Left lobe of liver (tissue), 2 donors: ENCODE measurements at places on chromosomes 13 and 19. TPM values are rescaled to one million over a fixed set of nuclear protein-coding genes. Genes with fewer than 3 reads are reported as not detected.

MISP gene
- 0.18 TPM for total RNA-seq

LENG9 gene
- 2.2 TPM for total RNA-seq

FLT1 gene
- total RNA-seq, result 12.6 TPM

TTC9B gene
- total RNA-seq, result not detected

VSTM2B gene
- total RNA-seq, result not detected

USF2 gene
- 91.7 TPM for total RNA-seq

SIGLECL1 gene
- not detected for total RNA-seq

LCP1 gene
- 20.7 TPM for total RNA-seq

GRCh38 chr13:109735436-109735966, 50.9 kb downstream of the IRS2 start:
- no peak for DNase-seq

DNA sequence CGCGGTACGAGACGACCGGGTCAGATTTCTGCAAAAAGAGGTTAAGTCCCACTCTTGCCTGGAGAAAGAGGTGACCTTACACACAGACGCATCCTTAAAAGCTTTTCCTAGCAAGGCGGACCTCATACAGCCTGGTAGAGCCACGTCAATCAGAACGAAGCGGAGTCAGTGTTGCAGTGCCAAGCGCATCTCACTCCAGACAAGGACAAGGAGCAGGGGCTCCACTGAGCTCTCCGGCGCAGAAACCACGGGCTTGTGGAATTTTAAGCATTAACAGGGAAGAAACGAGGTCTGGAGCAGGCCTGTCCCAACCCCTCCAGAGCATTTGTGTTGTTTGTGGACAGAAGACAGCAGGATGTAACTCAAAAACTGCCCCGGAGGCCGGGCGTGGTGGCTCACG, 7.1 kb downstream of the EEF2 start:
- DNase-seq, result no peak

DNA sequence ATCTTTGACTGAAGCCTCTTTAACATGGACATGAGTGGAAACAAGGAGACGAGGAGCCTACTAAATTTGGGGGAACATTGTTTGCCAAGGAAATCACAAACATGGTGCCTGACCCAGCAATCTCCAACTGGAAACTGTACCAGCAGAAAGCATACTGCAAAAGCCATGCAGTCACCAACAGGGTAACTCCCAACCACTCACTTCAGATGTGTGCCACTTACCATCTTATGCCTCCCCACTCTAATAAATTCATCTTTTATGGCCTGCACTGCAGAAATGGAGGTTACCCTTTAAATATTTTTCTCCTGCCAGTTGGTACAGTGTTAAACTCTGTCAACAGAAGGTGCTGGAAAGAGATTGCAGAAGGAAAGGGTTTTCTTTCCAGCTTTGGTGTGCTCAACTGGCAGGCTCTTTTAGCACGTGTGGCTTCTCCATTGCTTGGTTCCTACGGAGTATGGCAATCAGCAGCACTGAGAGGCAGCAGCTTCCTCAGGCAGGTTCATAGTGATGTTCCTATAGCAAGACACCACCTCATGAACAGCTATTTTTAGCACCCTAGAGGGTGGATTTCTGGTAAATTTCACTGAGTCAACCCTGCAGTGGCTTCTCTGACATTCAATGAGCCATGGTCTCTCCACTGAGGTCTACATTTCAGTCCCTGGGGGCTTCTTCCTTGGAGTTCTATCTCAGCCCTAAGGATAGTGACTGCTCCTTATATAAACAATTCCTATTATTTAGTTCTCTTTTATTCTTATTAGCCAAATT, 21.4 kb downstream of the MIR17HG start:
- no peak for DNase-seq

DNA sequence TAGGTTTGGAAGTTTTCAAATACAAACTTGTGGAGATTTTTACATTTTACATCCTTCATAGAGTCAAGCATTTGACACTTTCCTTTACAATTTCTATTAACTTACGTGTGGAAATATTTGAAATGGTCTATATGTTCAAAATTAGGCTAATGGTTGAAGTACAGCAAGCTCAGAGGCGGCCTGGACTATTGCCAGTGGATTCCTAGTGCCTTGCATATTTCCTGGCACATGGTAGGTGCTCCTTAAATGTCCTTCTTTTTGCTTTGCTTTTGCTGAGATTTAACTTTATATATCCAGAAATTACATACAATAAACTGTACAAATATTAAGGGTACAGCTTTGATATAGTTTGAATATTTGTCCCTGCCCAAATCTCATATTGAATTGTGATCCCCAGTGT, 93.9 kb downstream of the UBL3 start:
- DNase-seq, result no peak

DNA sequence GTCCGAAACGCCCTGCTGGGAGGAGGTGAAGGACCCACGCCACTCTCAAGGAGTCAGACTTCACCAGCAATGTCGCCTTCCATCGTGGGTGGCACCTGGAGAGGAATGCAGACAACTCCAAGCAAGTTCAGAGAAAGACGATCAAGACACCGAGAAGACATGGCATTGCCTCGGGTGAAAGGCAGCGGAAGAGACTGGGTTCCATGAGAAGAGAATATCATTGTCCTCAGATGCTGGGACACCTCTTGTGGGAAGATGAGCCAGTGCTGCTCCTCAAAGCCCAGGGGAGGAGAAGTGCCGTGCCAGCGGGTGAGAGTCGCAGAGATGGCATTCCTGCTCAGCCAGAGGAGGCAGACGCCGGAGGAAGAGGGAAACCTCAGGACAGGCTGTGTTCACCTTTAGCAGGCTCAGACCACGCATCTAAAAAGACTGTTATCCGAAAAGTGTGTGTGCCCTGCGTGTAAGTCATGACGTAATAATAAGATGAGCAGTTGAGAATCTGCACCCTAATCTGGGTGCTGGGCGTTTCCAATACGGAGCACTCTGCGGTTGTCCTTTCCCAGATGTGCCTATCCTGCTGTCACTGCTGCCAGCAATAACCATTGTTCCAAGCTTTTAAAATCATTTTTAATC, 144.6 kb upstream of the SPACA7 start:
- no peak for DNase-seq

DNA sequence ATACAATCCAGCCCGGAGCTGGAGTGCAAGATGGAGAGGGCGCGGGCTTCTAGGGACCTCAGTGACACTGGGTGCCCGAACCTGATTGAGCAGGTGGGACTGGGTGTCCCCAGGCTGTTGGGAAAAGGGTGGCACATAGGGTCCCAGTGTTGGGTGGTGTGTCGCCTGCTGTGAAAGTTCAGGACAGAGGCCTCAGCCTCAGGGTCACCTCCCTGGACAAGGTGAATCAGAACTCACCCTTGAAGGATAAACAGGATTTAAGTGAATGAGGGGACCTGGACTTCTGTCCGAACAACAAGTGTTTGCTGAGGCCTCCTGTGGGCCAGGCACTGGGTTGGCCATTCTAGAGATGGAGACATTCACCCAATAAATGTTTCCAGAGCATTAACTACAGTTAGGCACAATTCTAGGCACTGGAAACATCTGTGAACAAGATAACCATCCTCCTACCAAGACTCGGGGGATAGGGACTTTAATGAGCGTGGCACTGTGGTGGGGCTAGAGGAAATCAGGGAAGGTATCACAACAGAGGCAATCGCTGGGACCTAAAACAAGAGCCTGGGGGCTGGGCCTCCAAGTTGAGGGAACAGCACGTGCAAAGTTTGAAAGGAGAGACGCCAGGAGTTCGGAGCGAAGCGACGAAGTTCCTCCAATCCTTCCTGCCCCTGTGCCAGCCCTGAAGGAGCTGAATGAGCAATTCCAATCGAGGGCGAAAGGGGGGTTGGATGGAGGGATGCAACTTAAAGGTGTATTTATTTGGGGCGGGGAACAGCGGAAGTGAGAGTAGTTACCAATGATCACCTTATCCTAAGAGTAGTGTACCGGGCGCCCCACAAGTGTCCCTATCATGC, 921 bp upstream of the POLD1 start:
- DNase-seq, result no peak

GRCh38 chr13:77033717-77034302, 6.9 kb upstream of the FBXL3 start:
- no peak for DNase-seq

GRCh38 chr19:38917516-38917915, 5.5 kb upstream of the CCER2 start:
- no peak for DNase-seq

- DNase-seq, result no peak
Measured at GRCh38 chr19:17997969-17998826, 9.8 kb upstream of the ARRDC2 start.

GRCh38 chr13:20701461-20701860, 2.0 kb upstream of the IL17D start:
- DNase-seq, result no peak

GRCh38 chr13:63367522-63368198, 1952.0 kb upstream of the PCDH20 start:
- no peak for DNase-seq

DNA sequence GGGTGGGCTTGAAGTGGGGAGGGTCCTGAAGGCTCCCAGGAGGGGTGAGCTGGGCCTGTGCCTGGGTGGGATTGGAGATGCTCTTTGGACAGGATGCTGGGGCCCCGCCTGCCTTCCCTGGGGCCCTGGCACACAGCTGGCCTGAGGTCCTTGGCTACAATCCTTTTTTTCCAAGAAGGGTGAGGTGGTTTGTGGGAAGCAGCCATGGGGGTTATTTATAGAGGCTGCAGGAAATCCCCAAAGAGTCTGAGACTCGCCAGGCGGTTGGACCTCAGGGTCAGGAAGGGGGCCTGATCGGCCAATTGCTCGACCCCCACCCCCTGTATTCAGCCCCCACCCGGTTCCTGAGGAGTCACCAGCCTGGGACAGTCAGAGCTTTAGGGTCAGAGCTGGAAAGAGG, 10.0 kb downstream of the GTPBP3 start:
- no peak for DNase-seq

DNA sequence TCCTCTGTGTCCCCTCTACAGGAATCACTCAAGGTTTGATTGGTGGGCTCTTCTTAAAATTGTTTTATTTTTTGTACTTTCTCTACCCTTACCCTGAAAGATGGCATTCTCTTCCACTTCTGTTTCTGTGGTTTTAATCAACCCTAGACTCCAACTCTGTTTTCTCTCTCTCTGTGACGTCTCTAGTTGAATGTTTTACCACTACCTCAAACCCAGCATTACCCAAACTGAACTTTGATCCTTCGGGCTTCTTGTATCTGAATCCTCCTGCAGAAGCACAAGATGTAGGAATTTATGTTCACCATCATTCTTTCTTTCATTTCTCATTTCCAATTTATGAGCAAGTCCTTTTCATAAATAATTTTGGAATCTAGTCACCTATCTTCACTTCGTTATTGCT, 39.9 kb downstream of the PCCA start:
- DNase-seq, result no peak

DNA sequence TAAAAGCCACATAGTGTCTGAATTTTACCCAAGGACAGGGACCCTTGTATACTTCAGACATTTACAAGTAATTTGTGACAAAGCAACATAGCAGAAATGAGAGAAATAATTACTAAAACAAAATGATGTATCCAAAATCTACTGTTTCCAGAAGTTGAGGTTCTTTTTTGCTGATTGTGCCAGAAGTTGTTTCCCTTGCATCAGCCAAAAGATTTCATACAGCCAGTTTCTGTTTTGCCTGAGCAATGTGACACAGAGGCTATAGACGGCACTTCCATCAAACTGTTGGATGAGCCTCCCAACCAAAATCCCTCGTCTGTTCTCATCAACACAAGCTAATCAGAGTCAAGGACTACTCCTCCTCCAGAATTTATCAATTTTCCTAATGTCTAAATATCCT, 913.2 kb upstream of the GPC6 start:
- DNase-seq, result no peak

- no peak for DNase-seq
Measured at GRCh38 chr19:52917531-52917930, 5.7 kb downstream of the ZNF888 start.

DNA sequence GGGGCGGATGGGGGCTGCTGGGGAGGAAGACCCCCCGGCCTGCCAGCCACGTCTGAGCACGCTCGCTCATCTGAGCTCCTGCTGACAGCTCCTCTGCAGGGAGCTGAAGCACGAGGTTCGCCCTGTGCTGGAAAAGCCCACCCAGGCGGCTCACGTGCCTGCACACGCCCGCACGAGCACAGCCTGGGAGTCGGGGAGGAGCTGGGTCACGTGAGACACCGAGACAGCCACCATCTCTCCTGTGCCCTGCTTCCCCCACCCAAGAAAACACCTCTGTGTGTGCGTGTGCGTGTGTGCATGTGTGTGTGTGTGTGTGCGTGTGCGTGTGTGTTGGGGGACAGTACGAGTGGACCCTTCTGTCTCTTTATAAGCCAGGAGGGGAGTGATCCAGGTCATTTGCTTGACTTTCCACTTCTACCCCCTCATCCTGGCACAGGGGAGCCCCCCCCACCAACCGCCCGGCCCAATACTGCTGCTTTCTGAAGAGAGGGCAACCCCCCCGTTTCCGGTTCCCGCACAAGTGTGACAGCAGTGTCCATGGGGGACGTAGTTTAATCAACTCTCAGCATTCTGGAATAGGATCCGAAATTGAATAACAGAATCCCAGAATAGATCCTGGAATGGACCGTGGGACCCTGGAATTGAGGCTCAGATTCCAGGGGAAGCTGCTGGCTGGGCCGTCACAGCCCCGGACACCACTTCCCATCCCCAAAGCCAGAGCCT, 42.5 kb downstream of the CELF5 start:
- DNase-seq, result no peak

DNA sequence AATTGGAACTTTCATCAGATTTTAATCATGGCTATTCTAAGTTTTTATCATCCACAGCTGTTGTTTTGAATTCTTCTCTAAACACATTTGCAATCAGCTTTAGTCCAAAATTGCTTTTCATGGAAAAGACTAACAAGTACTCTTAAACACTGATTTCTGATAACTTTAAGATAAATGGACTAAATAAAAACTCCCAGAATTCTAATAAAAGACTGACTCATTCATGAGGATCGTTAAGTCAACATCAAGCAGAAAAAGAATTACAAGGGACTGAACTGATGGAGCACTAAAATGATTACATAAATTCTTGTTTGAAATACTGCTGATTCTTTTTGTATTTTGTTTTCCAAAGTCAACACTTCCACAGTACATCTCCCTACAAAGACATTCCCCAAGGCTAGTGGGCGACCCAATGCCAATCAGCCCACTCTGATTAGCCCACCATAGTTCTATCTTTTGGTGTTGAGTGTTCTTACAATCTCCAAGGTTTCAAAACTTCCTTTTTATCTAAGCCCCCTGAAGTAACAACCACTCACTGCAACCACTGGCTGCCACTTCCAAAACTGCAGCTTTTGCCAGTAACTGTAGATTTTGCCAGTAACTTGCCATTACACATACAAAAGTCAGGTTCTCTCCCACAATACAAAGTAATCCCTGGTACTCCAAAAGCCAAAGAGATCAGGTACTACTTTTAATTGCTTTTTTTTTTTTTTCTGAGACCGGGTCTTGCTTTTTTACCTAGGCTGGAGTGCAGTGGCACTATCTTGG, 14.0 kb upstream of the NAA16 start:
- DNase-seq, result no peak
